ENCODE measurements at places on chromosomes 6 and 20.
A peak's percentile ranks its signal among the peaks of the same experiment; 100 is the strongest.

DNA sequence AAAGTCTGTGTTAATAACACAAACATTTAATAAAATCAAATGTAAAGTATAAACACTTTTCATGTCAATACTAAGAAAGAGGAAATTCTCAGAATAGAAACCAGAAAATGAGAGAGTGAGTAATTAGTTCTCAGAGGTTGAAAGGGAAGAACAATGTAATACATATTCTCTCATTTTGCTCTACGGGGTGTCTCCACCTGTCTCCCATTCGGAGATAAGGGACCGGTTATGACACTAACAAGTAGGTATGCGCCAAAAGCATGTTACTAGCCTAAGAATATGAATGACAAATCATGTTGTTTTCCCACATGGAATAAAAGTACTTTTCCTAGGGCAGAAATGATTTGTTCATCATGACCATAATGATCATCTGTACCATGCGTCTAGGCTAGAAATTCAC lies 35.6 kb upstream of the PRELID3B start:
- DNase-seq, result no peak

DNA sequence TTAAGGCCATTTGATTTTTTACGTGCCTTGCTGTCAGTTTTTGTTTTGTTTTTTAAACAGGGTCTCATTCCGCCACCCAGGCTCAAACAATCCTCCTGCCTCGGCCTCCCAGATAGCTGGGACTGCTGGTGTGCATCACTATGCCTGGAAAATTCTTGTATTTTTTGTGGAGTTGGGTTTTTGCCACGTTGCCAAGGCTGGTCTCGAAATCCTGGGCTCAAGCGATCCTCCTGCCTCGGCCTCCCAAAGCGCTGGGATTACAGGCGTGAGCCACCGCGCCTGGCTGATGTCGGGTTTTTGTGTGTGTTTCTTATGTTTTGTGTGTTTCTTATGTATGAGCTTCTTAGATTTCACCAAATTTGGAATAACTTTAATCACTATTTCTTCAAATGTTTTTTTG lies 104.8 kb downstream of the TAF4 start:
- DNase-seq, result no peak

DNA sequence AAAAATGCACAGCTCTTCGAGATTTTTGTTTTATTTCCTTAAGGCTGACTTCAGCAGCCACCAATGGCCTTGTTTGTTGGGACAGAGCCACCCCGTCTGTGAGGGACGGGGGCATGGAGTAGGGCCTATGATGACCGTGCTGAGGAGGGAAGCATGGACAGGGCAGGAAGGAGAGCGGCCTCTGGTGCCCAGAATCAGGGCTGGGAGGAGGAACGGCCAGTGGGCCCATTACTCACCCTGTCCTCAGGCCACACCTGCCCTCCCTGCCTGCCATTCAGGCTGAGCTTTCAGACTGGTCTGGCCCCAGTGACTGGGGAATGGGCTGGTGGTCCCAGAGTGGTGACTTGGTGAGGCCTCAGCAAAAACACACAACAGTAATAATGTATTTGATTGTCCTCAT lies 104.4 kb downstream of the SMOC2 start:
- no peak for DNase-seq

DNA sequence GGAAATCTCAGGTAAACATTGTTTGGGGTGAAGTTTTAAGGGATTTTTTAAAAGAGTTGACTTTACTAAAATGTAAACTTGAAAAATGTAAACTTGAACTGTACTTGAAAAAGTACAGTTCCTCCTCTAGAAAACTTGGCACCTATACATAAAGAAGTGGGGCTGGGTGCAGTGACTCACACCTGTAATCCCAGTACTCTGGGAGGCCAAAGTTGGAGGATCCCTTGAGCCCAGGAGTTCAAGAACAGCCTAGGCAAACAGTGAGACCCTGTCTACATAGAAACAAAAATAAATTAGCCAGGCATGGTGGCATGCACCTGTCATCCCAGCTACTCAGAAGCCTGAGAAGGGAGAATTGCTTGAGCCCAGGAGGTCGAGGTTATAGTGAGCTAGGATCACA lies 7.2 kb downstream of the BTBD9 start:
- no peak for DNase-seq

- no peak for DNase-seq
Observed at GRCh38 chr20:11585752-11586352, 331.8 kb upstream of the BTBD3 start.

- peak; percentile 33 for DNase-seq
Observed at GRCh38 chr6:150417899-150418826, 49.4 kb downstream of the IYD start.

- no peak for DNase-seq
Observed at GRCh38 chr20:41452226-41452625, 85.6 kb upstream of the EMILIN3 start.

DNA sequence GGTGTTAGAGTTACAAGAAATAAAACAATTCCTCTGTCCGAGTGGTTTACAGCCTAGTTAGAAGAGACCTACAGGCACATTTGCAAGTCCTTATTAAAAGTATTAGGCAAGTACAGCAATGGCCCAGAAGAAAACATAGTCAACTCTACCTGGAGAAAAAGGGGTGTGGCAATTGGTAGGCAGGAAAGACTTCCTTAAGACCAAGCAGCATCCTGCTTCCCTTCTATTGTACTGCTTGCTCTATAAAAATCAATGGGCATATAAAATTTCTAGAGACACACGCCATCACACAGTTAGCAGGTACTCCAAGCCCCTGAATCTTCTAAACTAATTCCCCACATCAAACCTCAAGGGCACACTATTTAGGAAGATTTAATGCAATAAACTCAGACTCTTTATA lies 185.6 kb downstream of the ATXN1 start:
- no peak for DNase-seq

DNA sequence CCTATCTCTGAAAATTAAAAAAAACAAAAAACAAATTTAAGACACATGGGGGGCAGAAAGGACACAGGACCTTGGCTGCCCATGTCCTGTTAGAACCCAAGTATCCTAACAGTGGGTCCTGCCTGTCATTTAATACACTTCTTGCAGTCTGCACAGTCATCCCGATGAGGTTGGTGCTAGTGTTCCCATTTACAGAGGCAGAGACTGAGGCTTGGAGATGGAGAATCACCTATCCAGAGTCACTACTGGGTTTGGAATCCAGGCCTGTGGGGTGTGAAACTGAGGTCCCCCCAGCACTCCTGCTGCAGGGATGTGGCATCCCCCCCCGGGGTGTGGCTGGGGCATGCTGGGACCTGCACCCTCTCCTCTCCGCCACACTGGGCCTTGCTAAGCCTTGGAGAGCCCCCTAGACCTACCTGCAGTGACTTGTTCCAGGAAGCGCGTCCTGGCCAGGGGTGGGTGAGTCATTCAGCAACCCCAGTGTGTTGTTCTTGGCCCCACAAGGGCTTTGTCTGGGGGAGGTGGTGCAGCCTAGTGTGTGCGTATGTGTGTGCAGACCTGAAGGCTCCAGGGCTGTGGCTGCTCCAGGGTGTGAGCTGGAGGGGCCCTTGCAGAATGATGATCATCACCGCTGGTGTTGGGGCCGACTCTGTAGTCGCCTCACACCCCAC lies 49.7 kb downstream of the BCAS4 start:
- no peak for DNase-seq

- no peak for DNase-seq
Observed at GRCh38 chr6:66128656-66129055, 421.6 kb upstream of the EYS start.

GRCh38 chr6:137734005-137734874 lies 132.8 kb upstream of the TNFAIP3 start:
- no peak for DNase-seq

GRCh38 chr6:125780540-125781313 lies 10.0 kb upstream of the NCOA7 start:
- DNase-seq, result no peak

DNA sequence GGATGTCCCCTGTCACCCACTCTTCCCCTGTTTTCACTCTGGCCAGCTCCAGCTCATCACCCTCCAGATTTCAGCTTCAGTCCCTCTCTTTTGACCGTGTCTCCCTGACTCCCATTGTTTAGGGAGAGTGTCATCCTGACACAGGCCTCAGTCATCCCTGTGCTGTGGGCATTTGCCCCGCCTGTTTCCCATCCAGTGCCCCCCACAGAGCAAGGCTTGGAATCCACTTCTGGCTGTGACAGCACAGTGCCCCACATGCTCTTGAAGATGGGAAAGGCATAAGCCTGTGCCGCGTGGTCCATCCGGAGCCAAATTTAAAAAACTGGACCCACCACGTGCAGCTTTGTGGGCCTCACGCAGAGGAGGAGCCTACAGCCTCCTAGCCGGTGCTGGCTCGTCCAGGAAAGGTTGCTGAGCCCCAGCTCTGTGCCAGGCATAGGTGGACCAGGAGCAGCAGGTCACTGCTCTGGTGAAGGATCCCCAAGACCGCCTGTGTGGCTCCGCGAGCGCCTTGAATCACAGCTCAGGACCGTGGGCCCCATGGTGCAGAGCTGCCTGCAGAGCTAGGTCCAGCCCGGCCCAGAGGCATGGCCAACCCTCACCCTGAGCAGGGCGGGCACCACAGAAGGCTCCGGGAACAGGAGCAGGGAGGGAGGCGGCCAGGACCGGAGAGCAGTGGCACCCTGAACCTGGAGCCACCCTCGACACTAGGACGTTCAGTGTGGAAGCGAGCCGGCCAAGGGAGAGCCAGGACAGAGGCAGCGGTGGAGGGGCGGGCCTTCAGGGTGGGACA lies 172.8 kb downstream of the CDH4 start:
- no peak for DNase-seq
